ENCODE measurements at places on chromosomes 2 and 18. TPM values are rescaled to one million over a fixed set of nuclear protein-coding genes. Genes with fewer than 3 reads are reported as not detected.

DNA sequence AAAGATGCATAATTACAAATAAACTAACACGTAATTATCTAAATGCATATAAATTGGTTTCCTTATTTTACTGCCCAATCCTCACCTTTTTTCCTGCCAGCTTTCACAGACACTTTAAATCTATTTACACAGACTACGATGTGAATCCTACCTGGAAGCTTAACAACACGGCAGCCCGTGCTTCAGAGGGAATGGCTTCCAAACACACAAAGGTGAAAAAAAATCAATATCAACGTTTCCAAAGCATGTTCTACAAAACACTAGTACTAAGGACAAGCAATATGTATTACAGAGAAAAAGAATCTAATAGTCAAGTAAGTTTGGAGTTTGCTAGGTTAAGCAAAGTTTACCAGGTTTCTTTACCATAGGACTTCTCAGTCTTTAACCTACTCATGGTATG lies 4.4 kb downstream of the MAP4K3 start:
- no peak for DNase-seq

- DNase-seq: no peak
Measured at GRCh38 chr2:196295005-196295404, 123.6 kb upstream of the STK17B start.

DNA sequence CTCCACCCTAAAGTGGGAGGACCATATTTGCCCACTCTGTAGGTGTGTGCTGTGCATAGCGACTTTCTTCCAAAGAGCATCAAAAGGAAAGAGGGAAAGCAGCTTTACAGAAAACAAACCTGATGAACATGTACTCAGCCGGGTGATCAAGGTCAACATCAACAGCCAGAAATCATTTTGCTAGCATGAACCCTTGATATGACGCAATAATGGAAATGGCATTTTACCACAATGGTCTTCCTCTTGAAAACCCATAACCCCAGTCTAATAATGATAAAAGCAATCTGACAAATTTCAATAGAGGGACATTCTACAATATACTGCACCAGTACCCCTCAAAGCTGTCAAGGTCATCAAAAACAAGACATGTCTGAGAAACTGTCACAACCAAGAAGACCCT lies 350.2 kb downstream of the FBXO15 start:
- DNase-seq: no peak

GRCh38 chr18:51953521-51953920 lies 386.5 kb upstream of the DCC start:
- DNase-seq: no peak

TMEM214 gene
- 148 TPM for total RNA-seq

DNA sequence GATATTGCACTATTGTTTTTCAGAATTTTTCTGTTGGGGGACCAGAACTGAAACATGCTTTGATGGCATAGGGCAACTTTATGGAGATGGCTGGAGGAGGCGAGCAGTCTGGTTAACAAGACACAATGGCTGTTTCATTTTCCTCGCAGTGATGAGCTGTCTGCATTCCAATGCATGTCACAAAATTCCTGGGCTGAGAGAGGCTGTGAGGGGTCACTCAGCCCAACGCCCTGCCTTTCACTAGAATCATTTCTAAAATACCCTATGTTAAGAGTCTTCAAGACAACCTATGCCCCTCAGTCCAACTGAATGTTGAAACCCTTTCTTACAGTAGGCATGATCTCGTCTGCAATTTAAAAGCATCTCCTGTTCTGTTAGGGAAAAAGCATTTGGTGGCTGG lies 1090.0 kb downstream of the BCL11A start:
- no peak for DNase-seq

DNA sequence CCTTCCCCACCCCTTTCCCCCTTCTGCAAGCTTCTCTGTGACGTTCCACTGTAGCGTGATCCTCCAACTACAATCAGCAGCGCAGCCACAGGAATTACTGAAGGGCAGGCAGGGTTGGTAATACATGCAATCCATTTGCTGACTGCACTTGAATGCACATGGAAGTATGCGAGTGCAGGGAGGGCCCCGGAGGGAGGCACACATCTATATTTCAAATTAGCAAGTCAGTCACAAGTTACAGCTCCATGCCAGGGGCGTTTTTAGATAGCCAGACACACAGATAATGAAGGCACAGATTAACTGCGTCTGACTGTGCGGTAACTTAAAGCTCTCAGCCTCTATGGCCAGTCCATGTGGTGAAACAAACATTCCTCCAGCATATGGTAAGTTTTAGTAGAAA lies 209.2 kb upstream of the GATA6 start:
- no peak for DNase-seq

- DNase-seq: peak; percentile 64
Measured at GRCh38 chr2:239553376-239554000, 152.7 kb upstream of the HDAC4 start.

GRCh38 chr2:16044946-16045456 lies 104.7 kb downstream of the MYCN start:
- DNase-seq: no peak

DNA sequence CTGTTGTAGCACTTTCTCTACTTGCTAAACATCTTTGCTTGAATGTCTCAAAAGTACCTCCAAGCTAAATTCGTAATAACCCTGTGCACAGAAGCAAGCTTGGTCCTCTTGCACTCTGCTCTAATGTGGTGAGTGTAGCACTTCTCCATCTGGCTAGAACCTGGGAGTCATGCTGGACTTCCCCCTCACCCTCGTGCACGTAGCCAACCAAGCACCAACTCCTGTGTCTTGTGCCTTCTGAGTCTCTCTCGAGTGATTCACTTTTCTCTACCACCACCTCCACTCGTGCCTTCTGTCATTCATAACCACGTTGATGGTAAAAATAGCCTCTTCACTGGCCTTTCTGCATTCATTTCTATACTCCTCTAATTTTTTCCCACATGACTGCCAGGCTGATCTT lies 91.9 kb upstream of the KCNE4 start:
- DNase-seq: no peak

DNA sequence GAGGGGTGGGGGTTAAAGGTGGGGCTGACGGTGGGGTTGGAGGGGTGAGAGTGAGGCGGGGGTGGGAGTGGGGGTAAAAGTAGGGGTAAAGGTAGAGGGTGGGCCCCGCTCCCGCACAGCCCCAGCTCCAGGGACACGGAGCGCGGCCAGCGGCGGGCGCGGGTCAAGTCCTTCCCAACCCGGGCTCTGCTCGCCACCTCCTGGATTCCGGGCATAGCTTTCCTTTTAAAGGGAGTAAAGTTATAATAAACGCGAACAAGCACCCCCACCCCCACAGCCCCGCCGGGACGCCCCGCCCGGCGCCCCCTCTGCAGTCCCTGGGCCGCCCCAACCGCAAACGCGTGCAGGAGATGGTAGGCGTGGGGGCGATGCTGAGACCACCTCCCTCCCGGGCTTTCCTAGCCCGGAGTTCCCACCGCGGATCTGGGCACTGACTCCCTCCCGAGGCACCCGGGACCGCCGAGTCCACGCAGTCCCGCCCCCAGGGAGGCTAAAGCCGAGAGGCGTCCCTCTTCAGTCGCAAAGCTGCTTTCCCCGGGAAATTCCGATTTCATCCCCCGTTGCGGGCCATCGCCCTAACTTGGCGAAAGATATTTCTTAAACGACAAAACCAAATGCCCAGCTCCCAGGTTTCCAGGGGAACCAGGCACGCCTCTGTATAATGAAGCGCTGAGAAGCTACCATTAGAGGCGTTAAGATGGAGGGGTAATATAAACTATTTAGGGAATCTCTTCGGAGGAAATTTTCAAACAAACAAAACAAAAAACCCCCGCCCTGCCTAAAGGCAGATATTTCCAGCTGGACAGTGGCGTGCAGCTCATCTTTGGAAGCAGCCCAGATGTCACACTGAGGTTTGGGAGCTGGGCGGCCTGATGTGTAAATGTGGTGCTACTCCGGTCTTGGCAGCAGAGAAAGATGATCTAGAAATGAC lies at the start of gene LIMS2:
LIMS2 (minus strand) TSS at position 200 of the 931 bp plus-strand sequence. CDS start 506 bp downstream, outside the sequence.
- peak; percentile 88 for DNase-seq

DNA sequence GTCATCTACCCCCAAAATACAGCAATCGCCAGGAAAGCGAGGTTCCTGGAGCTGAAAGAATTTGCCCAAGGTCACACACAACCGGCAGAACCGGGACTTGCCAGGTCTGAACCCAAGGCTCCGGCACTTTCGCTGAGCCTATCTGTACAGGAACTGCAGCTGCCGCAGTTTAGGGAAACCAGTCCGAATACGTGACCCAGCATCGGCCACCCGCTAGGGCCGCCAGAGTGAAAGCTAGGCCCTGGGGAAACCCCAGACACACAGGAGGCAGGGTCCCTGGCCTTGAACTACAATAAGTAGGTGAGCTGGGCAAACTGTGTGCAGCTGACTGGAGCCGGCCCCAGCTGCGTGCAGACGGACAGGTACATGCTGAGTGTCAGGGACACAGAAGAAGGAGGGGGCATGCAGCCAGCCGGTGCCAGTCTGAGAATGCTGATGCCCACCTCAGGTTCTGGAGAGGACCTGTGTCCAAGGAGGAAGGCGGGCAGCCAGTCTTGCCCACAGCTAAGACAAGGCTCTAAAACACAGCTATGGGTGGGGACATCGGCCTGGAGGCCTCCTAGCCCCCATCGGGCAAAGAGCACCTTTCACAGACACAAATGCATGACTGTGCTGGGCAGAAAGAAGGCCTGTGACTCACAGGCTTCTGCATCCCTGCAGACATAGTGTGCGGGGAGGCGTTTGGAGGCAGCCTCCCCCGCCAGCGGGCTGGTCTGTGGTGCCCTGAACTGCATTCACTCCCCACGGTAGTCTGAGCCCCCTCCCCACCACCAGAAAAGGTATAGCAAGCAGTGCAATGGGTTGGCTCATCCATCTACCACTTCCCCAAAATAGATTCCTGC lies 107.4 kb upstream of the ID2 start:
- DNase-seq: peak; percentile 79

GRCh38 chr2:191315365-191315752 lies 70.2 kb downstream of the MYO1B start:
- DNase-seq: no peak

- DNase-seq: no peak
Measured at GRCh38 chr2:193561054-193561453, 1366.3 kb upstream of the TMEFF2 start.

GRCh38 chr2:37833423-37833822 lies 91.7 kb upstream of the RMDN2 start:
- no peak for DNase-seq

GRCh38 chr18:56021809-56022195 lies 433.8 kb upstream of the TCF4 start:
- no peak for DNase-seq

DNA sequence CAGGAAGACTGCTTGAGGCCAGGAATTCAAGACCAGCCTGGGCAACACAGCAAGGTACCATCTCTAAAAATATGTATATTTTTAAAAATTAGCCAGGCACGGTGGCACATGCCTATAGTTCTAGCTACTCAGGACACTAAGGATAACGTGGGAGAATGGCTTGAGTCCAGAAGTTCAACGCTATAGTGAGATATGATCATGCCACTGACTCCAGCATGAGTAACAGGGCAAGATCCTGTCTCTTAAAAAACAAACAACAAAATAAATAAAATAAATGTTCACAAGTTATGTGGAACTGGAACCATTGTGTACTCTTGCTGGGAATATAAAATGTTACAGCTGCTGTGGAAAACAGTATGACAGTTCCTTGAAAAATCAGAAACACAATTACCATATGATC lies 47.2 kb downstream of the USP34 start:
- DNase-seq: no peak

DNA sequence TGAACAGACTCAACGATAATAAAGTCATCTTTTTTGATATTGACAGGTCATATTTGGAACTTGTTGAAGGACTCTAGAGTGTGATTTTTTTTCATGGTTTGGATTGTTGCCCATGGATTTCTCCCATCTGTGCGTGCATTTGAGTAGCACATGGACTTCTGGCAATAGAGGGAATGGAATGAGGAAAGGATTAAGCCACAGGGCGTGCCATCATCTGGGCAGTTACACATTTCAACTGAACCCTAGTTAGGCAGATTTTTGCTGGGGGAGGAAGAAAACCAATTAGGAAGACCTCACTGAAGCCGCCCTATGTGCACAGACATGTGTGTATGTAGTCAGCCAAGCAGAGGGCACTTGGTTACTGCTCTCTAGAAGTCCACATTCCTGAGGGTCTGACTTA lies 72.6 kb downstream of the TPGS2 start:
- no peak for DNase-seq

DNA sequence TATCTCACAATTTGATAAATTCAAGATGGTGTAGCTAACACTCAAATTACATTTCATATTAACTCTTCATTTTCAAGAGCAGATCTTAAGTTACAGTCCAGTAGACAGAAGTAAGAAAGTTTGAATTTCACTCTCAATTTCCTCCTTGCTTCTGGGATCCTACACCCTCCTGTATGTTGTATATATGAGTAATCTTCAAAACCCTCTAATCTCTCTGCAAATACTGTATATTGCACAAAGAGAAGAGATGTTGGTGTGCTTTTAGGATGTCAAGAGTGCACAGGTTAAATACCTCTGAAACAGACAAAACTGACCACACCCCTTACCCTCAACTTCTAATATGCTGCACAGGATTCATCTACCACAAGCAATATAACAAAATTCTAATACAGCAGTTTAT lies 6.7 kb downstream of the CHST9 start:
- no peak for DNase-seq

DNA sequence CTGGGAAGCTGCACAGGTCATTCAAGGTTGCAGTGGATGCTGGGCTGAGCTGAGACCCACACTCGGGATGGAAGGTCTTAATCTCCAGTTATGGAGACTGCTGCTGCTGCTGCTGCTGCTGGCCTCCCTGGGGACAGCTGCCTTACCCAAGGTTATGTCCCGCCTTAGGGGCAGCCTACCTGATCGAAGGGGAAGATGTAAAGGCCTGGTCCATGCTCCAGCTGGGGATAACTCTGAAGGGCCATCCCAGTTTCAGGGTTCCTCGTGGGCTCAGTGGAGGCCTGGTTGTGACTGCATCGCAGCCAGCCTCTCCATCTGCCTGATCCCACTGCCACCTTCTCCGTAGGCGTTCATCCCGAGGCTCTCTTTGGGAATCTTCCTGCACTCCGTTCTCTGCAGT lies 33.0 kb downstream of the RHOB start:
- no peak for DNase-seq

BMP10 gene
- total RNA-seq: not detected

GRCh38 chr18:28890791-28891190 lies 713.9 kb upstream of the CDH2 start:
- no peak for DNase-seq

GRCh38 chr18:80232710-80233109 lies 14.6 kb downstream of the PARD6G start:
- DNase-seq: no peak

- peak; percentile 65 for DNase-seq
Measured at GRCh38 chr2:216732334-216732733, 37.0 kb upstream of the IGFBP5 start.
